ENCODE measurements at places on chromosomes 2 and 18.

- DNase-seq = no peak
Measured at GRCh38 chr2:62110415-62111025, 85.4 kb upstream of the B3GNT2 start.

GRCh38 chr18:68449292-68449691 lies 265.6 kb downstream of the TMX3 start:
- DNase-seq = no peak

DNA sequence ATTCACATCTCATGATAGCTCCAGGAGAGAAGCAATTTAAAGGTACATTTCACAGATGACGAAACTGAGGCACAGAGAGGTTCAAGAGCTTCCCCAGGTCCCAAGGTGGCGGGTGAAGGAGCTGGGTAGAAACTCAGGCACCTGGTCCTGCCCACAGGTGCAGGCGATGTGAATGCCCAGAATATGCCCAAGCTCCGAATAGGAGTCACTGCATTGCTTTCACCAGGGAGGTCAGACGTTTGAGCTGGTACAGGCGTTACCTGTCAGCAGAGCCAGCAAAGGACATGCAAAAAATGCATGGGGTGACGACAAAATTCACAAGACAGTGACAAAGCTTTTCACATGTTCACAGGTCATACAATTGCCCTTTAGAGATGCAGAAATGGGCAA lies 247.9 kb downstream of the HDAC4 start:
- DNase-seq = no peak

GRCh38 chr2:37670378-37671008 lies 949 bp downstream of the CDC42EP3 start:
- DNase-seq = no peak

DNA sequence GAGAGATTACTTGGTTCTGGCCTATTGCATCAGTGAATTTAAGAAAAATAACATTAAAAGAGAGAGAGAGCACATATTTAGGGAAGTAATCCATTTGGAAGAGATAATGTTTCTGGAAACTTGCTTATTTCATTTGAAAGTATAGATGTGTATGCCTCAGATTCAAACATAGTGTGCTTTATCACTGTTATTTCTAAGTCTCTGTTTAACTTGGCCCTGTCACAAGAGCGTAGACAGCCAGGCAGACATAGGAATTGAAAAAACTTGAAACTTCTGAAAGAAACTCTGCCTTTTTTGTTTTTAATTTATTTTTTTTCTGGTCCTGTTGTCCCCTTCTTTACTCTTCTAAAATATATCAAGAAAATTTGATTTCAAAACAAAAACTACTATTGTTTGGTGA lies 849.1 kb downstream of the CNTNAP5 start:
- DNase-seq = no peak

GRCh38 chr2:108627911-108628567 lies 91.2 kb upstream of the RANBP2 start:
- DNase-seq = no peak

DNA sequence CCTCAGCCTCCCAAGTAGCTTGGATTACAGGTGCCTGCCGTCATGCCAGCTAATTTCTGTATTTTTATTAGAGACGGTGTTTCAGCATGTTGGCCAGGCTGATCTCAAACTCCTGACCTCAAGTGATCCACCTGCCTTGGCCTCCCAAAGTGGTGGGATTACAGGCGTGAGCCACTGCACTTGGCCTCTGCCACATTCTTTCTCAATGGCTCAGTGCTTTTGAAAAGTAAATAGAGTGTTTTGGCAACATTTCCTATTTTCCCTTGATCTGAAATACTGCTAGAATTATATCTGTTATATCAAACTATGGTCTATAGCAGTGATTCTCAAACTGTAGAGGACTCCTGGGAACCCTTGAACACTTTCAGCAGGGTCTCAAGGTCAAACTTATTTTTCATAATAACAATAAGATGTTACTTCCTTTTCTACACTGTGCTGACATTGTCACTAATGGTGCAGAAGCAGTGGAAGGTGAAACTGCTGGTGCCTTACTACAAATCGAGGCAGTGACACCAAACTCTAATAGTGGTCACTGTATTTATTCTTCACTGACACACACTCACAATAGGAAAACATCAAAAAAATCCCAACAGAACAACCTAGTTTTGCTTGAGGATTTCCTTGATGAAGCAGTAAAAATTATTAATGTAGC lies 10.6 kb downstream of the DAW1 start:
- no peak for DNase-seq

DNA sequence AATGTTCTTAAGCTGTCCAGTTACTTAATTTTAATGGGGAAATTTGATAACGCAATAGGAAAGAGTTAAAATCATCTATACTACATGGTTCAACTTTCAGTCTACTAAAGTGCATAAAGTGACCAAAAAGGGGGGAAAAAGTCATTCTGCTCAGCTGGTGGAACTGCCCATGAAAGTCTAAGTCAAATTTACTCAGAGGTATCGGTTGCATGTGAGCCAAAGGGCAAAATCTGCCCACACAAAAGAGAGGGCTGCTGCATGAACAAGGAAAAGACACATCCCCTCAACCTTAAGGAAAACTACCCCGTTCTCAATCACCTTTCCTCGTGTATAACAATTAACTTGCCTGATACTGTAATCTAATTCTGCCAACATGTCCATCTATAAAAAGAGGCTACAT lies 126.1 kb downstream of the TCF4 start:
- DNase-seq = no peak

GRCh38 chr2:150767991-150768746 lies 280.7 kb upstream of the RND3 start:
- no peak for DNase-seq

GRCh38 chr2:61114147-61114546 lies 47.8 kb upstream of the C2orf74 start:
- no peak for DNase-seq

Measured in stimulated activated CD4-positive, alpha-beta T cell treated with anti-CD3 and anti-CD28 coated beads, Interleukin-12 subunit alpha, Interleukin-12 subunit beta, amount 100 ng/mL, for 24 hours (primary cell).